Neuronal stem cell (in vitro differentiated cells): ENCODE measurements at places on chromosomes 2 and 18.

DNA sequence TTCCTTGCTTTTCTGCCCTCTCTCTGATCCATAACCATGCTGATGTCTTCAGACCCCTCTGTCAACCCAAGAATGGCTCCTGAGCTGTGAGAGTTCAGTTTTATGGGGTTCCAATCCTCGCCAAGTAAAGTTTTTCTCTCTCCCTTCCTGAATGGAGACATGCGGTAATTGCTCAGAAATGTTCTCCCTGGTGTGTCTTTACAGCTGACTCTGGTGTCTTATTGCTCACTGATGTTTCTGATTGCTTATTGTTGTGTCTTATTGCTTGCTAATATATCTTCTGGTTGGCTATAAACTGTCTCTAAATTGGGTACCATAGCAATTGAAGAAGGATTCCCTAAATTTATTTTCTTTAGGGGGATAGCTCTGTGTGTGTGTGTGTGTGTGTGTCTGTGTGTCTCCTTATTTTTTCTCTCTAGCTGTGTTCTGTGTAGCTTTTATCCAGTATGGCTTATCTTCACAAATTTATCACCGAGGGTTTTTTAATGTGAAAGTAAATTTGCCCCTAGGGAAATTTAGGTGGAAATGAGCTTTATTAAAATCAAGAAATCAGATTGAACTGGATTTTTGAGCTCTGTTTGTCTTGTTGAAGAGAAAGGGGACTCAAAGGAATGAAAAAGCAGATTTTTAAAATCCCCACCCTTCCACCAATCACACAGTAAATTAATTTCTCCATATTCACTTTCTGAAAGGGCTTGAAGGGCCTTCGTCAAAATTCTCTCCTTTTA, 19.5 kb downstream of the MGAT5 start:
- DNase-seq, result no peak
- no peaks in the 10 kb centered on the region for H3K27me3 ChIP-seq
- peaks cover 2% of the 10 kb centered on the region for H3K36me3 ChIP-seq
- H3K27ac ChIP-seq, result no peak overlapping the region

DNA sequence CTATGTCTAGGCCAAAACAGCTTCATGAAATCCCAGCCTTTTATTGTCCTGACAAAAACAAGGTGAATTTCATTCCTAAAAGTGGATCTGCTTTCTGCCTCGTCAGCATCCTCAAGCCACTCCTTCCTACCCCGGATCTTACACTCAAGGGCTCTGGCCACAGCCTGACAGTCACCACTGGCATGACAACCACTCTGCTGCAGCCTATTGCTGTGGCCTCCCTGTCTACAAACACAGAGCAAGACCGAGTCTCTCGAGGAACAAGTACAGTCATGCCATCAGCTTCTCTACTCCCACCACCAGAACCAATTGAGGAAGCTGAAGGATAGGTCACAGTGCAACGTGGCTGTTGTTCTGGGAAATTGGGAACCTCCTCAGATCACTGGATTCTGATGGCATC, 106.1 kb downstream of the ICA1L start:
- no peaks in the 10 kb centered on the region for H3K27me3 ChIP-seq
- peaks cover 5% of the 10 kb centered on the region for H3K36me3 ChIP-seq

GRCh38 chr18:53025247-53025646, 685.2 kb downstream of the DCC start:
- no peaks in the 10 kb centered on the region for H3K4me1 ChIP-seq
- no peaks in the 10 kb centered on the region for H3K27me3 ChIP-seq
- no peak overlapping the region for H3K4me3 ChIP-seq
- H3K27ac ChIP-seq, result no peak overlapping the region

DNA sequence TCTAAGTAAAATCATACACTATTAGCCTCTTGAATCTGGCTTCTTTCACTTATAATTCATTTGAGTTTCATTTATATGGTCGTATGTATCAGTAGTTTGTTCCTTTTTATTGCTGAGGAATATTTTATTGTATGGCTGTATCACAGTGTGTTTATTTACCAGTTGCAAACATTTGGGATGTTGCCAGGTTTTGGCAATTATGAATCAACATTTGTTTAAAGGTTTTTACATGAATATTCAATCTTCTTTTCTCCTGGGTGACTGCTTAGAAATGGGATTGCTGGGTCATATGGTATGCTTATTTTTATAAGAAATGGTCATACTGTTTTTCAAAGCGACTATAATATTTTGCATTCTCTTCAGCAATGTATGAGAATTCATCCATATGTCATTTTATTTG, 107.9 kb downstream of the PMAIP1 start:
- no peak overlapping the region for H3K4me3 ChIP-seq
- H3K27me3 ChIP-seq, result no peaks in the 10 kb centered on the region
- H3K27ac ChIP-seq, result no peak overlapping the region
- DNase-seq, result no peak
- H3K4me1 ChIP-seq, result no peaks in the 10 kb centered on the region
- no peaks in the 10 kb centered on the region for H3K36me3 ChIP-seq

DNA sequence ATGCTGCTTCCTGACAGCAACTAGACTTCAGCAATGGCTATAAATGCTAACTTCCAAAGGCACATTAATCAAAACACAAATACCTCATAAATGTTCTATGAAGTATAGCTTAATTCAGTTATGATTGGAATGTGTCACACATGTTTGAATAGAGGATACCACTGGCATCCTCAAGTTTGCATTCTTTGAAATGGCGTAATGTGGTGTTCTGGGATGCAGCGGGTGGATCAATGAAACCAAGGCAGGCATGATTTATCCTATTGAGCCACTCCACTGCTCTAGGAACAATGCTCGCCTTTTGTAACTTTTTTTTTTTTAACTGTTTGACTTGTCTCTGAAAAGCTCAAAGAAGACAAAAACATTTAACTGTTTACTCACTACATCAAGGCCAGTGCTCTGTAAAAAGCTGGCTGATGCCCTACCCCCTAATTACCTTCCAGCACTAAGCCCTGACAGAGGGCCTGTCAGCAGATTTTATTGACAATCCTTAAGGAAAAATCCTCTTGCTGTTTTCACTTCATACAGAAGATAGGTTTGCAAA, 278.8 kb upstream of the SESTD1 start:
- H3K27me3 ChIP-seq, result no peaks in the 10 kb centered on the region
- no peak overlapping the region for H3K4me3 ChIP-seq
- H3K27ac ChIP-seq, result no peak overlapping the region
- peaks cover 6% of the 10 kb centered on the region for H3K4me1 ChIP-seq
- no peaks in the 10 kb centered on the region for H3K36me3 ChIP-seq
- peak; percentile 47 for DNase-seq

DNA sequence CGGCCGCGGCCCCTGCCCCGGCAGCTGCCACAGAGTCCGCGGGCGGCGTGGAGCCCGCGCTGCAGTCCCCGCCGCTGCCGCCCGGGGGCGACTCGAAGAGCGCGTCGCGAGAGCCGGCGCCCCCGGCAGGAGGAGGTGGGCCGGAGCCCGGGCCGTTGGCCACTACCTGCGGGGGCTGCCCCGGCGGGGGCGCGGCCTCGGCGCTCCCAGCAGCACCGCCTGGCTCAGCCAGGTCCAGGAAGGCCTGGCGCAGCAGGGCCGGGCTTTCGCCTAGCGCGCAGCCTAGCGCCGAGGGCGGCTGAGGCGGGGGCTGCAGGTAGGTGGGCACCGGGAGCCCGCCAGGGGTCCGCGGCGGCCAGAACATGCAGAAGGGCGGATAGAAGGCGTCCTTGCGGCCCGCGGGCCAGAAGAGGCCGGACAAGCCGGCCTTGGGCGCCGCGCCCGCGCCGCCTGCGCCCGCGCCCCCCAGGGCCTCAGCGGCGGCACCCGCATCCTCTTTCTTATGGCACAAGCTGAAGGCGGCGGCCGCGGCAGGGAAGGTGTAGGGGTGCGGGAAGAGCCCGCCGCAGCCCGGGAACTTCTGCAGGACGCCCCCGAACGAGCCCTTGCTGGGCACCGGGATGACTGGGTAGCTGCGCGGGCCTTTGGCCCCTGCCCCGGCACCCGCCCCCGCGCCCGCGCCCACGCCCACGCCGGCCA, 3.9 kb downstream of the SKOR2 start:
- H3K4me3 ChIP-seq, result peak overlapping the region; percentile 72
- H3K4me1 ChIP-seq, result no peaks in the 10 kb centered on the region
- H3K27ac ChIP-seq, result no peak overlapping the region
- peaks cover 41% of the 10 kb centered on the region for H3K27me3 ChIP-seq
- no peaks in the 10 kb centered on the region for H3K36me3 ChIP-seq
- no peak for DNase-seq

GRCh38 chr2:205484215-205484614, 198.1 kb upstream of the NRP2 start:
- H3K36me3 ChIP-seq, result no peaks in the 10 kb centered on the region
- peaks cover 19% of the 10 kb centered on the region for H3K4me1 ChIP-seq
- no peak overlapping the region for H3K4me3 ChIP-seq

- H3K27ac ChIP-seq, result no peak overlapping the region
- H3K4me1 ChIP-seq, result no peaks in the 10 kb centered on the region
- no peaks in the 10 kb centered on the region for H3K27me3 ChIP-seq
- H3K36me3 ChIP-seq, result no peaks in the 10 kb centered on the region
- DNase-seq, result no peak
Measured at GRCh38 chr18:39403121-39403520, 1837.5 kb upstream of the CELF4 start.

- no peaks in the 10 kb centered on the region for H3K36me3 ChIP-seq
- peaks cover 21% of the 10 kb centered on the region for H3K4me1 ChIP-seq
- DNase-seq, result no peak
- no peak overlapping the region for H3K27ac ChIP-seq
- H3K4me3 ChIP-seq, result no peak overlapping the region
Measured at GRCh38 chr2:8264981-8265380, 416.9 kb upstream of the ID2 start.

DNA sequence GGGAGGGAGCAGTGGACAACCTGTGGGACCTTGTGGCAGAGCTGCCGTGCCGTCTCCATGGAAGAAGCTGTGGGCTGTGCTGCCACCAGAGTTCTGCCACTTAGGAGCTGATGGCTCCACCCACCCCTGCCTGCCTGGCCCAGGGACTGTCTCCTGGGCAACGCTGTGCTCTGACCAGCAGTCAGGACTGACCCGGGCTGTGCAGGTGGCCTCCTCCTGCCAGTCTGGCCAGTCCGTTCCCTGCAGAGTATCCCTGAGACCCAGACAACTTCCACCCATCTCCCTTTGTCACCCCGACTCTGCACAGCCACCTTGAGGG, 12.8 kb downstream of the ASIC4 start:
- H3K27me3 ChIP-seq, result peaks cover 44% of the 10 kb centered on the region
- H3K4me3 ChIP-seq, result no peak overlapping the region
- H3K36me3 ChIP-seq, result no peaks in the 10 kb centered on the region
- DNase-seq, result no peak
- no peak overlapping the region for H3K27ac ChIP-seq
- H3K4me1 ChIP-seq, result peaks cover 38% of the 10 kb centered on the region

DNA sequence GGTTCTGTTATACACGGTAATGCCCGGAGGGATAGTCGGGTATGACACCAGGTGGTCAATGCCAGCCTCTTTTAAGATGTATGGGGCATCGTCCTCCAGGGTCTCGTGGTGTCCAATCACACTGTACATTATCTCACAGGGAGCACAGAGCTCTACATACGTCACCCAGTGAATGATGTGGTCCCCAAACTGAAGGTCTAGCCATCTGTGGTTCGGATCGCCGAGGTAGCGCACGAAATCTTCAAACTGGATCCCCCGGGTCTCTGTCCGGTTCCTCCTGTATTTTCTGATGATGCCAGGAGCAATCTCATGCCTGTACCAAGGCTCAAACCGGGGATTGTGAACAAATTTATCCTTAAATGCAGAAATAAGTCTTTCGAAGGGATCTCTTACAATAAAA, 24.1 kb downstream of the CHST10 start:
- DNase-seq, result no peak
- H3K27ac ChIP-seq, result no peak overlapping the region
- H3K36me3 ChIP-seq, result peaks cover 75% of the 10 kb centered on the region
- no peaks in the 10 kb centered on the region for H3K27me3 ChIP-seq
- no peaks in the 10 kb centered on the region for H3K4me1 ChIP-seq
- H3K4me3 ChIP-seq, result no peak overlapping the region

- H3K27ac ChIP-seq, result no peak overlapping the region
- no peak overlapping the region for H3K4me3 ChIP-seq
Measured at GRCh38 chr2:29042561-29043075, 31.7 kb downstream of the PCARE start.

DNA sequence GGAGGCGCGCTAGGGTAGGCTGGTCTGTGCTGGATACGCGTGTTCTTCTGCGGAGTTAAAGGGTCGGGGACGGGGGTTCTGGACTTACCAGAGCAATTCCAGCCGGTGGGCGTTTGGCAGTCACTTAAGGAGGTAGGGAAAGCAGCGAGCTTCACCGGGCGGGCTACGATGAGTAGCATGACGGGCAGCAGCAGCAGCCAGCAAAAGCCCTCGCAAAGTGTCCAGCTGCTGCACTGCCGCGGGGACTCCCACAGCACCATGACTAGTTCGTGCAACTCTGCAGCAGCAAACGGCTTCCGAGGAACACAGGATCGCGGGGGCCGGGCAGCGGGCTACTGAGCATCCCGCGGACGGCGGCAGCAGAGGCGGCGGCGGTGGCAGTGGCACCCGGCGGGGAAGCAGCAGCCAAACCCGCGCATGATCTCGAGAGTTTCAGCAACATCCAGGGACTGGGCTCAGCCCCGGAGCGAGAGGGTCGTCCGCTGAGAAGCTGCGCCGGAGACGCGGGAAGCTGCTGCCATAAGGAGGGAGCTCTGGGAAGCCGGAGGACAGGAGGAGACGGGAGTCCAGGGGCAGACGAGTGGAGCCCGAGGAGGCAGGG, 368 bp downstream of the TMEFF2 start:
- peaks cover 23% of the 10 kb centered on the region for H3K27me3 ChIP-seq
- peak; percentile 14 for DNase-seq
- H3K4me3 ChIP-seq, result peak overlapping the region; percentile 87

- H3K27me3 ChIP-seq, result no peaks in the 10 kb centered on the region
- H3K4me3 ChIP-seq, result no peak overlapping the region
- H3K4me1 ChIP-seq, result no peaks in the 10 kb centered on the region
- no peaks in the 10 kb centered on the region for H3K36me3 ChIP-seq
- DNase-seq, result no peak
Measured at GRCh38 chr2:17318013-17318412, 200.2 kb downstream of the RAD51AP2 start.

- no peaks in the 10 kb centered on the region for H3K27me3 ChIP-seq
- H3K4me3 ChIP-seq, result peak overlapping the region; percentile 66
- peaks cover 5% of the 10 kb centered on the region for H3K4me1 ChIP-seq
- no peak for DNase-seq
Measured at GRCh38 chr18:61582202-61582710, 249.0 kb downstream of the CDH20 start.

- no peaks in the 10 kb centered on the region for H3K4me1 ChIP-seq
- no peaks in the 10 kb centered on the region for H3K27me3 ChIP-seq
- DNase-seq, result peak; percentile 11
- H3K4me3 ChIP-seq, result no peak overlapping the region
- H3K27ac ChIP-seq, result no peak overlapping the region
- no peaks in the 10 kb centered on the region for H3K36me3 ChIP-seq
Measured at GRCh38 chr2:215454519-215455246, 18.8 kb upstream of the FN1 start.

DNA sequence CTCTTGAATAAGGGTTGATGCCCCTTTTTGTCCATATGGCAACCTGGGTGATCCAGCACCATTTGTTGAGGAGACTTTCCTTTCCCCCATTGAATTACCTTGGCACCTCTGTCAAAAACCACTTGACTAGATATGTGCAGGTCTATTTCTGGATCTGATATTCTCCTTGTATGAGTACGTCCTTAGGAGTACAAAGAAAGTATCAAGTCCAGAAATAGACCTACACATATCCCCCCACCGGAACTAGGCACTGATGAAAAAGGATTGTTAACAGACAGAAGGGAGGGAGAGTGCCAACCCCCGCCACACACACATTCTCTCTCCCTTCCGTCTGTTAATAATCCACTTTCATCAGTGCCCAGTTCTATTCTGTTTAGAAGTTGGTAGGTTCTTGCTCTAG, 225.0 kb downstream of the TMEM163 start:
- no peak overlapping the region for H3K4me3 ChIP-seq
- no peaks in the 10 kb centered on the region for H3K36me3 ChIP-seq
- DNase-seq, result no peak
- H3K4me1 ChIP-seq, result no peaks in the 10 kb centered on the region
- H3K27me3 ChIP-seq, result peaks cover 23% of the 10 kb centered on the region
